ENCODE measurements at places on chromosomes 5 and 9.
A peak's percentile ranks its signal among the peaks of the same experiment; 100 is the strongest.

GRCh38 chr5:74056107-74056788 lies 430.3 kb downstream of the ARHGEF28 start:
- no peak for DNase-seq

GRCh38 chr5:163350083-163350482 lies 87.3 kb upstream of the CCNG1 start:
- no peak for DNase-seq

DNA sequence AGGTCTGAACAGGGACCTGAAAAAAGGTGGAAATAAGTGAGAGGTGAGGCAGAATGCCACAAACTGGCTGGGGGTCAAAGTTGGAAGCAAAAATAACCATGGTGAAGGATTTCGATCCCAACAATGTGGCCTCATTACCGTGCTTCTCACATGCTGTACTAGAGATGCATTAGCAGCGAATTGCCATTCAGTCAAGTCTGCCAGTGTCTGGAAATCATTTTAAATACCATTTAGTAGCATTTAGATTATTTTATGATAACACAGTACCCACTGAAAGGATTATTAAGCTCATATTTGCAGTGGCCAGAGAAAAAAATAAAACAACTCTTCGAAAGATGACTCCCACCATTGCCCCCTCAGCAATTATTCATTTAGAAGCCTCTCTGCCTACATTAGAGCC lies 294.6 kb upstream of the SLC24A2 start:
- no peak for DNase-seq

DNA sequence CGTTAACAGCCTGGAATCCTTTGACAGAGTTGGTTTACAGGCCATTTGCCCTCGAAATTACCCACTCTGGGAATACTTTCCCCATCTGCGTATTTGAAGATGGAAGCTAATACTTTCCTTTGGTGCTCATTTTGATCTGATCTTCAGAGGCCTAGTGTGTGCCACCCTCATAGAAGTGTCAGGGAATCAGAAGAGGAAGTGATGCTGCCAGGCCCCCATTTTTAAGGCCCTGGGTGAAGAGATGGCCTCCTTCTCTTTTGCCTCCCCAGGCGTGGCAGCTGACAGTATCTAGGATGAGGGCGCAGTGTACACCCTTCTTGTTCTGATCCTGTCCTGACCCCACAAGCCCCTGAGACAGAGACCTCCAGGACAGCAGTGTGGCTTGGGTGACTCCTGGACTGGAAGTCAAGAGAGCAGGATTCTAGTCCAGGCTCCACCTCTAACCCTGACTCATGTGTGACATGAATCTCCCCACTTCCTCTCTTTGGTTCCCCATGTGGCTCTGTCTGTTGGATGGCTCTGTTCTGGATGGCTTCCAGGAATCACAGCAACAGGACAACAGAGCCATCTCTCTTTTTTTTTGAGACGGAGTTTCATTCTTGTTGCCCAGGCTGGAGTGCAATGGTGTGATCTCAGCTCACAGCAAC lies 27.8 kb downstream of the CSF1R start:
- no peak for DNase-seq

- no peak for DNase-seq
These were observed 80.3 kb downstream of the IQGAP2 start for GRCh38 chr5:76483433-76483832.

DNA sequence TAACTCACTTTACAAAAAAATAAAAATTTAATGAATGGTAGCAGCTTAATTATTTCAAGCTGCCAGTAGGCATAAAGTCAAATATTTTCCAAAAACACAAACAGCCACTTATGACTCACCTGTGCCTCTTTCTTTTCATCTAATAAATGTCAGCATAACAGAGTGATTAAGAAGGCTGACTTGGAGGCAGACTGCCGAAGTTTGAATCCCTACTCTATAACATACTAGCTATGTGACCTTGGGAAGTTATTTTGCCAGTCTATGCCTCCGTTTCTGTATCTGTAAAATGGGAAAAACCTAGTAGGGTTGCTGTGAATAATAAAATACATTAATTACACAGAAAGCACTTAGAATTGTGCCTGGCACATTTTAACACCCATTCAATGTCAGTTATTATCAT lies 33.8 kb downstream of the FANCC start:
- DNase-seq: no peak

DNA sequence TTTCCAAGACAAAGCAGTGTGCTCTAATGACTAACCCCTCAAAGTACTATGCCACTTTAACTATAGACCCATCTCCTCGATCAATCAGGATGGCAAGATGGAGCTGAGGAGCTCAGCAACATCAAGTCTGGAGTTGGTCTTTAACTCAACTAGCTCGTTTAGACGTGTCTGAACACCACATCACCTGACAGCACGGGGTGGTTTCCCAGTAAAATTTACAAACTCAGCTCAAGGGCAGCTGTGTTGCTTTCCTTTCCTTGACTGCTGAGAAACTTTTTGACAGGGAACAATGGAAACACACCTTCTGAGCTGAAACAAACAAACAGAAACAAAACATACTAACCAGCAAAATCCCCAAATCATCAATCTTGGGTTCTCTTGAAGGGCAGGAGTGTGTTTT lies 202.5 kb downstream of the NTRK2 start:
- no peak for DNase-seq

- DNase-seq: peak; percentile 4
These were observed 131.7 kb upstream of the GPR151 start for GRCh38 chr5:146647656-146648199.

DNA sequence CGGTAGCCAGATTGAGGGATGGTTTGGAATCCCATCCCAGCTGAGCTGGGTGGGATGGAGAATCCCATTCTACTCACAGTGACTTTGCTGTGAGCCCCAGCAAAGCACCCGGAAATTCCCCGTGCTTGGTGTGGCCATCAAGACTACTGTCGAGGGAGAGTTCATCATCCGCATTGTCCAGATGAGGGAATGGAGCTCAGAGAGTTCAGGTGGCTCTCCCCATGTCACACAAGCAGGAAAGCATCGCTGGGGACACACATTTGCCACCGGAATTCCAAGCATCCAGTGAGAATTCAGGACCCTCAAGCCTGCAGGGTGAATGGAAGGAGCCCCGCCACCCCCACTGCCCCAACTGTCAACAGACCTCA lies 54.4 kb downstream of the HRH2 start:
- no peak for DNase-seq

GRCh38 chr9:134918646-134919045 lies 934 bp upstream of the FCN1 start:
- DNase-seq: no peak

DNA sequence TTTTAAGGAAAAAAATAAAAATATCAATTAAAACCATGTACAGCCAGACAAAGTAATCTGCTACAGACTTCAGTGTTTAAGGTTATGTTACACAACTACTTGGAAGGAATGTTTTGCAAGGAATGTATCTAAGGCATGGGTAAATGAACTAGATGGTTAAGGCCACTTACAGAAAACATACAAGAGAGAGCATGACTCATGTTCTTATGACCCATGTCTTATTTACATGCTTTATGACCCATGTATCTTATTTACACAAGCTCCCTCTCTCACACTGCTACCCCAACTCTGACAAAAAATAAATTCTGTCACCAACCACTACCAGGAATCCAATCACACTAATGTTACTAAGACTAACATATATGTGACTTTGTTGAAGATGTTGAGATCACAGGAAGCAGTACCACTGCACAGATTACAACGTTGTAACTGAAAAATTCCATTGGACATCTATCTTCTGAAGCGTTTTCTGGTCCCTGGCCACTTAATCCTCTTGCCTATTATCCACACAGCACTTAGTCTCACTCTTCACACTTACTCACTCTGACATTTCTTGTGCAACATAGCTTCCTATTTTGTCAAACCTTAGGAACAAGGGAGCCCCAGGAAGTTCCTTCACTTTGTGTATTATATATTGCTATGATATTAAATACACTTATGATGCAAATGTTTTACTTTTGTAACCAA lies 1630.1 kb upstream of the C9orf72 start:
- no peak for DNase-seq

- no peak for DNase-seq
These were observed 10.1 kb downstream of the TMEM252 start for GRCh38 chr9:68530618-68531017.

DNA sequence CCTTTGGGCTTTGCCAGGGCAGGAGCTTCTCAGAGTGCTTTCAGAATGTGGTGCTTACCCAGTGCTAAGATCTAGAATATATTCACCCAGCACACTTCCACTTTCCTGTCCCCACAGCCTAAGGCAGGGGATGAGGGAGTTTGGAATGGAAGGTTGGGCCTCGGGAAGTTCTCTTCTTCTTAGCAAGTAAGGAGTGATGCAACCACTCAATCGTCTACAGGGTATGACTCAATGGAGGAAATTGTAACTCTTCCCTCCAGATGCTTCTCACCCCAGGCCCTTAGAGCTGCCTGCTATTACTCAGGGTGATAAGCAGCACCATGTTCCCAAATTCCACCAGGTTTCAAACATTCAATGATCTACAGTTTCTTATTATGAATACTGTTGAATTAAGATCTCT lies 30.8 kb upstream of the AGGF1 start:
- peak; percentile 24 for DNase-seq

- DNase-seq: no peak
These were observed 1.2 kb downstream of the TTC33 start for GRCh38 chr5:40754381-40755092.

GRCh38 chr5:151924564-151925301 lies at the start of gene GLRA1:
Gene GLRA1 (minus strand): TSS chr5:151924851. CDS start chr5:151924549, 302 bp downstream.
- DNase-seq: no peak

GRCh38 chr5:62271870-62272269 lies 34.1 kb upstream of the KIF2A start:
- no peak for DNase-seq

DNA sequence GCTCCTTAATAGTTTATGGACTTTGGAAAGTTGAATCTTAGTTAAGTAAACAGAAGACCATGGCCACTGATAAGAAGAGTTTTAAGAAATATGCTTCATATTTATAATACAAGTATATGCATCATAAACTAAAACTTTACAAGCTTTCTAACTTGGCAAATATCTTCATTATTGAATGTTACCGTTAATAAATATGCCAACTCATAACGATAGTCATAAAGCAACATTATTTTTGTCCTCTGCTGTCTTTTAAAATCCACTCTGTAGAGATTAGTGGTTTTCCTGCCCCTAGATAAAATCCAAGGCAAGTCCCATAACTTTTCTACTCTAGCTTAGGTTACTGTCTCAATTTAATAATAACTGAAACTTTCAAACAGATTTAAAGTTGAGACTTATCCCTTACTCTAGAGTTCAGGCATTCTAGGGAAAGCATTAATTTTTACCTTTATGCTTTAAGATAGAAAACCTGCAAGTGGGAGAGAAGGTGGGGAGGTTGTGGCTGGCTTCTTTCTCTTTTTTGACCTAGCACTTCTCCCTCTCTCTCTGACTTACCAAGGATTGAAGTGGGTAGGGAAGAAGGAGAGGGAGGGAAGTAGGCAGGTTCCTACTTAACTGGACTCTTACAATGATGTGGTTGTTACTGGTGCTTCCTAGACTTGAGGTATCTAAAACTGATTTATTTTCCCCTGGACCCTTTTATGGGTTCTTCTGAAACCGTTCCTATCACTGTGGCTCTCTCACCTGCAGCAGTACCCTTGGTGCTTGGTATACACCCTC lies 29.6 kb downstream of the RNF145 start:
- no peak for DNase-seq

DNA sequence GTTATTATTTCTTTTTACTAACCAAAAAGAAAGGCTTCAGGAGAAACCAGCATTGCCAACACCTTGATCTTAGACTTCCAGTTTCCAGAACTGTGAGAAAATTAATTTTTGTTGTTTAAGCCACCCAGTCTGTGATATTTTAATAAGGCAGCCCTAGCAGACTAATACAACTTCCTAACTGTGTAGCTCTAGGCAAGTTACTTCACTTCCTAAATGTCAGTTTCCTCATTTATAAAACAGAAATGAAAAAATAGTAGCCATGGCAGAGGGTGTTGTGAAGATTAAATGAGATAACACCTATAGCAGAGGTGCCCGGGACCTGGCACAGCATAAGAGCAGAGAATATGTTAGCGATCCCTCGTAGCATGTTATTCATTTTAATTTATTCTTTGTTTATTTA lies 66.6 kb upstream of the HAND1 start:
- DNase-seq: no peak

DNA sequence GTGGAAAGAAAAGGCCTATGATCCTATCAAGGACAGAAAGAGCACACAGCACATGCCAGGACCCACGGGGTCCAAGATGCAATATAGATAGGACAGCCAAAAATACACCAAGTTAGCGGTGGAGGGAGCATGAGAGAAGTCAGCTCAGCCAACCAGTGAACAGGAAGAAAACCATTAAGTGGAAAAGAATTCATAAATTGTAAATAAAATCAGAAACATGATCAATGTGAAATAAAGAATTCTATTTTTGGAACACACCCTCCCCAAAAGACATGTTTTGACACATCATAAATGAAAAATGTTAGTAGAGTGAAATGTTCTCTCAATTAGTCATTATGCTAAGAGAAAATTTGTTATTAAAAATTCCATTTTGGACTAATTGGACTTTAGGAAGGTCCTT lies 35.6 kb downstream of the ATPSCKMT start:
- no peak for DNase-seq

- no peak for DNase-seq
These were observed 140.8 kb upstream of the ZNF608 start for GRCh38 chr5:124887223-124887622.

- no peak for DNase-seq
These were observed 283.9 kb downstream of the ADAMTS6 start for GRCh38 chr5:65197531-65198455.

DNA sequence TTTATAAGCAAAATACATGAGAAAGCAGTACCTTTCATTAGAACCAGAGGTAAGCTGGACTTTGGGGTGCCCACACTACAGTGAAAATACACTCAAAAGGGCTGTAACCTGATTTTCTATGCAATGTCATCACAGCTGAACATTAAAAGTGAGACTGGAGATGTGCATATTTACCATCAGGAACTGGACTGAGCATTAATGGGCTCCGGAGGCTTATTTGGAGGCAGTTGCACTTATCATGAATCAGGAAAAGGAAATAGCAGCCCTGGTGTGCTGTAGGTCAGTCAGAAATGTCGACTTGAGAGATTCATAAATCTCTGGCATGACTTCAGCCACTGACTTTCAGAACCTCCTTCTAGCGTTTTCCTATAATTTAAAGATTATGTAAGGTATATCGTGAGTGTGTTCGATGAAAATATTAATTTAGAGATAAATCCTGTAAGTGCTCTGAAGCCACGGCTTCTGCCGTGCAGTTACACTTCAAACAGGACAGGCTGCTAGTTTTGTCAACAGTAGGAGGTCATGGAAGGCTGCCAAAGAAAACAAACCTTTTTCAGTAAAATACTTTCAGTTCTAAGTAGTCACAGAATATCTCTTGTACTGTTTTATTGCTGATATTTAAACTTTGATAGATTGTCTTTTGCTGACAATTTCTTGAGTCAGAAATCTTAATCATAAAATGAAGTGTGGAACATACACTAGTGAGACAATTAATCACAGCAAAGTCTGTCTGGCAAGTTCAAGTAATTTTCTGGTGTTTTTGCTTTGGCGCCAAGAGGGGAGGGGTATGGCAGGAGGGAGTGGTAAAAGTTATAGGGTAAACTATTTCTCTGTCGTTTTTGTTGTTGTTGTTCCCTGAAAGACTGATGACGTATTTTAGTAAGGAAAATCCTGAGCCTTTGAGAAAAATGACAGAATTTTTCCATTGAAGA lies 939.7 kb downstream of the NR2F1-AS1 start:
- DNase-seq: peak; percentile 58

- no peak for DNase-seq
These were observed 41.4 kb downstream of the BICD2 start for GRCh38 chr9:92723299-92723625.
